Substantia nigra (tissue), 51 donors: ENCODE measurements at places on chromosomes 6 and 20.
A peak's percentile ranks its signal among the peaks of the same experiment; 100 is the strongest.

DNA sequence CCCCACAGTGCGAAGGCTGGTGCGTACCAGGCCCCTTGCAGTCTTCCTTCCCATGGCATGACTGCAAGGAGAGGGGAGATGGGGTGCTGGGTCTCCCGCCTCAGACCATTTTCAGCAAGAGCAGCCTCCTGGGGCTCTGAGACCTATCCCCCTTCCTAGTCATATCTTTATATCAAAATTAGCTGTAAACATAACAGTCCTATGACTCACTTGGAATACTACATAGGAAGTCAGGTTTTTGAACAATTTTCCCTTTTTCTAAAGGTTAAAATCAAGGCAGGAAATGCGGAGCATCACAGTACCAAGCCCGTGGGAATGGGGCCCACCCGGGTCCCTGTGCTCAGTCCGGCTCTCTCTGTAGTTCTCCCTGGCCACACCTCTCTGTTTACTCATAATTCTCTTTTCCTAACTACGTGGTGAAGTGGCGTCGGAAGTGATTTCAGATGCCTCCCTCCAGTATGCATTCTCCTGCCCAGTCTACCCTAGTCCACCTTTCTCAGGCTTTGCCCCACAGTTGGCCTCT is 109.8 kb upstream of the TMEM170B start:
- no peak for DNase-seq

GRCh38 chr20:10553326-10553984 is 118.3 kb downstream of the SLX4IP start:
- DNase-seq: no peak

GRCh38 chr20:830011-830521 is 3.4 kb upstream of the FAM110A start:
- DNase-seq: no peak

GRCh38 chr6:142893088-142893487 is 51.9 kb downstream of the HIVEP2 start:
- no peak for DNase-seq

GRCh38 chr6:11805259-11806053 is 26.9 kb upstream of the ADTRP start:
- DNase-seq: no peak

- DNase-seq: no peak
Observed at GRCh38 chr6:36618366-36619355, 24.5 kb downstream of the SRSF3 start.

- no peak for DNase-seq
Observed at GRCh38 chr6:1558388-1558787, 51.3 kb upstream of the FOXC1 start.

DNA sequence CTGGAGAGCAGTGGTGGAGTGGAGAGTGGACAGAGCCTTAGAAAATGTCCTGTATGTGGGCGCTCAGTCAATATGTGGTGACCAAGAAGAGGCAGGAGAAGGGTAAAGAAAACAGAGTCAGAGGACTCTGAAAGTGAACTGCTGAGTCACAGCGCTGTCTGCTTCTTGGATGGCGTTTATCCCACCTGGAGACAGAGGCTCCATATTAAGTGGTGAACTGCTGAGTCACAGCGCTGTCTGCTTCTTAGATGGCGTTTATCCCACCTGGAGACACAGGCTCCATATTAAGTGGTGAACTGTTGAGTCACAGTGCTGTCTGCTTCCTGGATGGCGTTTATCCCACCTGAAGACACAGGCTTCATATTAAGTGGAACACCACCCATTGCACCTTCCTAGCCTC is 119.3 kb upstream of the RALGAPA2 start:
- no peak for DNase-seq

DNA sequence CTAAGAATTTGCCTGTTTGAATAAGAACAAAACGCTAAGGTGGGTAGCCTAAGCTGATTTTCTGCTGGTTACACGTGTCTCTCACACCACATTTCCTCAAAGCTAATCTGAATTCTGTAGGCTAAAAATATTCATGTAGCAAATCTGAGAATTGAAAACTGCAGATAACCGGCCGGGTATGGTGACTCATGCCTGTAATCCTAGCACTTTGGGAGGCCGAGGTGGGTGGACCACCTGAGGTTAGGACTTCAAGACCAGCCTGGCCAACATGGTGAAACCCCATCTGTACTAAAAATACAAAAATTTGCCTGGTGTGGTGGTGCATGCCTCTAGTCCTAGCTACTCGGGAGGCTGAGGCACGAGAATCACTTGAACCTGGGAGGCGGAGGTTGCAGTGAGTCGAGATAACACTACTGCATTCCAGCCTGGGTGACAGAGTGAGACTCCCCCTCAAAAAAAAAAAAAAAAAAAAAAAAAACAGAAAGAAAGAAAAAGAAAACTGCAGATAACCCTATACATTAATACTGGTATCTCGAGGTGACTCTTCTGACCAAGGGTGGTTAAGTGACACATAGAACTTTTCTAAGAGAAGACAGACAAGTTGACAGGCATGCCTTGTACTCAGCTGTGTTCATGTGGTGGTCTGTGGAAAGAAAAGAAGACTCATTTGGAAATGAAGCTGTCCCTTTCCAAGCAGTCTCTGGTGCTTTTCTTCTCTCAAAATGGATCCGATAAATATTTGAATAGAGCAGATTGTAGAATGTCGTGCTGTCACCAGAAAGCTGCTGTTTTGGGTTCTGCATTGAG is 24.7 kb upstream of the ASXL1 start:
- DNase-seq: no peak

DNA sequence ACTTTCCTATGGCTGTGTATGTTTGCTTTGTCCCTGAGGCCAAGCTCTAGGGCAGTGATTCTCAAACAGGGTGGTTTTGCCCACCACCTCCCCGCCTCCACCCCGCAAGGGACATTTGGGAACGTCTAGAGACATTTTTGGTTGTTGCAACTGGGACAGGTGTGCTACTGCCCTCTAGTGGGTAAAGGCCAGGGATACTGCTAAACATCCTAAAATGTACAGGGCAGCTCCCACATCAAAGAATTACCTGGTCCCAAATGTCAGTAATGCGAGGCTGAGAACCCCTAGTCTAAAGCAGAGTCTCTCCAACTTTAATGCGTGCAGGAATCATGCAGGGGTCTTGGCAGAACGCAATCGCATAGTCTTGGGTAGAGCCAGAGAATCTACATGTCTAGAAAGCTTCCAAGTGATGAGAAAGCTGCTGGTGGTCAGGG is 5.1 kb downstream of the KCNS1 start:
- peak; percentile 27 for DNase-seq

- DNase-seq: no peak
Observed at GRCh38 chr6:121354764-121355163, 20.5 kb upstream of the TBC1D32 start.

- no peak for DNase-seq
Observed at GRCh38 chr20:8601542-8601912, 467.4 kb upstream of the PLCB4 start.

GRCh38 chr6:34150766-34151165 is 4.9 kb upstream of the GRM4 start:
- no peak for DNase-seq

DNA sequence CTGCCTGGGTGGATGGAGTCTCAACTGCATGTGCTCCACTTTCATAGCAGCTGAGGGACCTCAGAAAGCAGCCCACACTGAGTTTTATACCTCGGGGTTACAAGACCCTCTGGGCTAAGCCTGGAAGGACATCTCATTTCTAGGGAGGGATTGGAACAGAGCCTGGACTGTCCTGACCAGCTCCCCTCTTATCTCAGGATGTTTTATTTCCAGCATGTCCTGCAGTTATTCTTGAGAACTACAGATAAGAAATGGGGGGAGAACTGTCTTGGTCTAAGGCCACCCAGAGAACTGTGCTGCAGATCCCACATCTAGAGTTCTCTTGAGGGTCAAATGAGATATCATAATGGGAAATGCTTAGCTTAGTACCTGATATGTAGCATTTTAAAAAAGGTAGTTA is 97.3 kb upstream of the CHD6 start:
- no peak for DNase-seq
